Coronary artery (tissue), 2 donors: ENCODE measurements at places on chromosomes 6 and 20.

GRCh38 chr6:43311666-43312065 is 3.0 kb upstream of the CRIP3 start:
- DNase-seq = no peak

DNA sequence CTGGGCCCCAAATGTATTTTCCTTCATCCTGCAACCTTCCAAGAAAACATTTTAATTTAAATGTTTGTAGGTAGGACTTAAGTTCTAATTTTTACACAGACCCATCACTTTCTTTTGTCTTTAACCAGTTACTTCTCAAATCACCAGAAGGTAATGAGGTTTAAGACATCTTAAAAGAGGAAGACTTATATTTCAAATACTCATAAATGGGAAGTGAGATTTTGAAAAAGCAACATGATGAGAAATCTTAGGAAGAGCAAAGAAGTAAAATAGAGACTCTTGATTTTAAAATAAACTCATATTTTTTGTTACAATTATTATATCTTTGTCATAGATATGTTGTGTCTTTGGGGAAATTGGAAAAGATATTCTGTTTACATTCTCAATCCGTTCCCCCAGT is 82.3 kb downstream of the SYNE1 start:
- no peak for DNase-seq

DNA sequence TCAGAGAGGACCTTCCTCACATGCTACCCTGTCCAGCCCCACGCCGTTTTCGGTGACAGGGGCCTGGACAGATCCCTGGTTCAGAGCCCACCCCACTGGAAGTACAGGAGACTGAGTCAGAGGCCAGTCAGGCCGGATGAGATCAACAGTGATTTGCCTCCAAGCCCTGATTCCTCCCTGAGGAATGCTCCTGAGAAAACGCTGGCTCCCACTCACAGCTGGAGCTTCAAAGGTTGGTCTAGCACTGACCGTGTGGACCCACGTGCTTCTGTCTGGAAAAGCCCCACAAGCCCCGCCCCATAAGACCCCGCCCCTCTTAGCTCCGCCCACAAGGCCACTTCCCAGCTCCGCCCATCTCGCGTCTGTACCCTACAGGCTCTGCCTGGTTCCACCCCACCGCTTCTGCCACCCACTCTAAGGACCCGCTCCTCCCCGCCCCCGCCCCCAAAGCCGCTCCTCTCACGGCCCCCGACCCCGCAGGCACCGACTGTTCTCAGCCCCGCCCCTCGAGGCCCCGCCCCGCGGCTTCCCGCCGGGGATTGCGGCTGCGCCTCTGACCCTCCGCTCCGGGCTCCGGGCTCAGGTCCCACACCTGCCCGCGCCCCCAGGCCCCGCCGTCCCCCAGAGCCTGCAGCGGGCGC is 64.9 kb upstream of the BHLHE23 start:
- DNase-seq = no peak

DNA sequence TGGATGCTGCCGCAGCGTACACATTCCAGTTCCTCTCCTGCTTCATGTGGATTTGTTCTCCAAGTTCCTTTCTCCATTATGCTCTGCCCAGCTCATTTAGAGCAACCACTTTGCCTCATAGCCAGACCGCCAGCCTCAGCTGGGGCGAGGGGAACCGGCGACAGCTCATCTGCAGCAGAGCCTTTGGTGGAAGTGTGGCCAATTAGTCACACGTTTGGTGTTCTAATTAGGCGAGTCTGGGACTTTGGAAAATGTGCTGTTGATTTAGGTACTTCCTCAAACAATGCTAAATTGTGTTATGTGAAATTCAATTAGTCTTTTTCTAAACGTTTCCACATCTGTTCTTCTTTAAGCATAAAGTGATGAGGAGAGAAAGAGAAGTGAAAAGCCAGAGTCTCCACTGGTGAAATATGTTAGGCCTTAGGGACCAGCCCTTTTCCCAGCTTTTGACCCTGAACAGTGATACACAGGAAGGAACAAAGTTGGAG is 217.9 kb downstream of the TBX18 start:
- no peak for DNase-seq
